ENCODE measurements at places on chromosomes 13 and 19.

DNA sequence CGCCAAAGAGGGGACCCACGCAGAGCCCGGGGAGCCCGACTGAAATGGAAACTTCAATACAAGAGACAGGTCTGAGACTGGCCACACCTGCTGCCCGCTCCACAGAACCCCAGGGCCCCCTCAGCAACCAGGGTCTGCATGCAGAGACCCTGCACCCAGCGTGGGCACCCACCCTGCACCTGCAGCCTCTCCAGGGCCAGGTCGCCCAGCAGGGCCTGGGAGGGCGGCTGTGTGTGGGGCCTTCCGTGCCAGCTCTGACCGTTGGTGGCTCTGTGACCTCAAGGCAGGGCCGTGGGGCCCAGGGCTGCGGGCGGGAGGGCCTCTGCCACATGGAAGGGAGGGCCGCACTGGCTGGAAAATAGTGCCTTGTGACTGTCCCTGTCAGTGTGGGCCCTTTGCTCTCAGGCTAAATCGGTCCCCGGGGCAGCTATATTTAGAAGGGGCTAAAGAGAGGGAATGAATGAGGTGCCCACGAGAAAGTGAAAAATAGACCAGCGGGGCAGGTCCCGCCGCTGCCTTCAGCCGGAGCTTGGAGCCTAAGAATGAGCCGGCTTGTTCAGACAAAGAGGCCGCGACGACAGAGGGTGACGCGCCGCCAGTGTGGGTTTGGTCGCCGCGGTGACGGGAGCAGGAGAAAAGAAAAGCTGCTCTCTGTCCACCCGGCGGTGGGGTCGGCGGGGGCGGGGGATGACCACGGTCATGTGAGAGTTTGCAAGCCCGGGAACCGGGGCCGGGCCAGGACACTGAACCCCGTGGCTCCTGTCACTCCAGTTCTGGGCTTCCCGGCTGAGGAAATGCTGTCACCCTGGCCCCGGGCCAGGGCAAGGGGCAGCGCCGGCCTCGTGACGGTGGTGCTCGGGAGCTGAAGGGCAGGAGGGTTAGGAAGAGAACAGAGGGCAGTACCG, 70.5 kb downstream of the GADD45B start:
- no peak for DNase-seq

DNA sequence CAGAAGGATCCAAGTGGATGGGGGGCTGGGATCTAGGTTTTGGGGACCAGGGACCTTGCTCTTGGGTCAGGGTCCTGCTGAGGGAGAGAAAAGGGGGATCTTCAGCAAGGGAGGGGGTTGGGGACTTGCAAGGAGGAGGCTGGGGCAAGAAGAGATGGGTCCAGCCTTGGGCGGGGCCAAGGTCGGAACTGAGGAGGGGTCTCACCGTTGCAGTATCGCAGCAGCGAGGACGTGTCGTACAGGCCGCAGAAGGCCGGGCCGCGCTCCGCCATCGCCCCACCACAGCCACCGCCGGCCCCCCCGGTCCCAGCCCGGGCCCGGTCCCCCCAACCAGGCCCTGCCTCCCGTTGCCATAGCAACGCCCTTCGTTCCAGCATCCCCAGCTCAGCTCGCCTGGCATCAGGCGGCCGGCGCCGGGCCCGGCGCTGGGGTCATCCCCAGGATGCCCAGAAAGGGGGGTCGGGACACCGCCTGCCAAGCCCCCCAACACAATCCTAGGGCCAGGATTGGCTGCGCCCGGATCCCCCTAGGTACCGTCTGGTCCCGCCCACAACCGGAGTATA, 6.0 kb upstream of the EML2 start:
- no peak for DNase-seq

- no peak for DNase-seq
Observed at GRCh38 chr13:95858286-95859075, 181.5 kb downstream of the DNAJC3 start.

- no peak for DNase-seq
Observed at GRCh38 chr13:86579662-86580061, 780.4 kb upstream of the SLITRK6 start.

GRCh38 chr13:98919566-98919965, 58.3 kb downstream of the DOCK9 start:
- no peak for DNase-seq

DNA sequence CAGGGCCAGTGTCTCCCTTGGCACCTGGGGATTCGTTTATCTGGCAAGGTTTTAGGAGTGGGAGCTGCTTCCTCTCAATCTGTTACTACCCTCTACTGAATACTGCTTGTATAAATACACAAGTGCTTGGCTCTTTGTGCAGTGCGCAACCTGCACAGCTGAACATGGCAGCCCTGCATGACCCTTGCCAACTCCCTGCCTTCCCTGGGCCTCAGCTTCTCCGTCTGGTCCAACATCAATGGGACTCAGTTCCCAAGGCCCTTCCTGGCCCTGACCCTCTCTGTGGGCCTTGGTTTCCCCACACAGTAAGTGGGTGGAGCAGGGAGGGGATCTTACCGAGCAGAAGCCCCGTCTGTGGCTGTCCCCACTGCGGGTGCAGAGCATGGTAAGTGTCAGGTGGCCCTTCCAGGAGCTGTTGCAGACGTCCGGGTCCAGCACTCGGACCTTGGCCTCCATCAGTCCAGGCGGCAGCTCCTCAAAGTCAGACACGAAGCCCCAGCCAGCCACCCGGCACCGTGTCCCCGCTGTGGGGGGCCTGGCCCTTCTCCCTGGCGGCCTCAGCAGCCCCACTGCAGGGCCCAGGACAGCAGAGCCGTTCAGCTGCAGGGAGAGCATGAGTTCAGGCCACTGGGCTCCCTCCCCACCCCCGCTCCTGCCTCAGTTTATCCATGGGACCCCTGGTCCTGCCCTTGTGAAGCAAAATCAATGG, 8.5 kb downstream of the PRSS57 start:
- DNase-seq: no peak

GRCh38 chr19:9914315-9915207, 21.8 kb downstream of the OLFM2 start:
- DNase-seq: peak; percentile 81

DNA sequence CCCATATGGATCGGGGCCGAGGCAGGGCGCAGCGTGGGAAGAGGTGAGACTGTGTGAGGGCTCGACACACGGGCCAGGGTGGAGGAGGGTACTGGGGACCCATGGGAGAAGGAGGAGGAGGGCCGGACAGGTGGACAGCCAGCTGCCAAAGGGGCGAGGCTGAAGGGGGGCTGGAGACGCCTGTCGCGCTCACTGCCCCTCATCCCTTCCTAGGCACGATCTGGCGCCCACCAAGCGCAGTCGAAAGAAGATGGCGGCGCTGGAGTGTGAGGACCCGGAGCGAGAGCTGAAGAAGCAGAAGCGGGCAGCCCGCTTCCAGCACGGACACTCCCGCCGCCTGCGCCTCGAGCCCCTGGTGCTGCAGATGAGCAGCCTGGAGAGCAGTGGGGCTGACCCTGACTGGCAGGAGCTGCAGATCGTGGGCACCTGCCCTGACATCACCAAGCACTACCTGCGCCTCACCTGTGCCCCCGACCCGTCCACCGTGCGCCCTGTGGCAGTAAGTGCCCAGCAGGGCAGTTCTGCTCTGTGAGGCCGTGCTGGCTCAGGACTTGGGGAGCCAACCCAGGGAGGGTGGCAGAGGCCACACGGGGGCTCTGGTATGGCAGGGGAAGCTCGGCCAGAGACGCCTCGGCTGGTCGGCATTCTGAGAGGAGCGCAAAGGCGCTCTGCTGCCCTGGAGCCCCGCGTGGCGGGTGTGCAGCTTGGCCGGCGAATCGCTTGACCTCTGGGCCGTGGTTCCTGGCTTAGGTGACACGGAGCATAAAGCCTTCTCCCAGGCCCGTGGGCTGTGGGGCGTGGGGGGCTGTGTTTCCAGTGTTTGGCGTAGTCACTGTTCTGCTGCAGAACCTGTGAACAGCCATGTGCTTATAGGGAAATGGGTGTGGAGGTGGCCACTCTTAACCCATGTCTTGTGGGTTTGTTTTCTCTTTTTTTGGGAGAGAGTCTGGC, 6.9 kb downstream of the LENG9 start:
- no peak for DNase-seq

- DNase-seq: no peak
Observed at GRCh38 chr13:76267216-76267615, 619.0 kb downstream of the KCTD12 start.

All from stimulated activated CD4-positive, alpha-beta T cell treated with anti-CD3 and anti-CD28 coated beads, TNF-alpha, amount 100 ng/mL, for 4 hours (primary cell).